ENCODE measurements at places on chromosomes 3 and 15. TPM values are rescaled to one million over a fixed set of nuclear protein-coding genes. Genes with fewer than 3 reads are reported as not detected.

The ABHD6 gene
- polyA plus RNA-seq: 4.8 TPM

The STRC gene
- polyA plus RNA-seq: 0.30 TPM

- no peak for DNase-seq
Measured at GRCh38 chr3:99678023-99678422, 39.6 kb downstream of the COL8A1 start.

- DNase-seq: peak; percentile 73
Measured at GRCh38 chr15:81189583-81190283, 6.9 kb upstream of the IL16 start.

Data from ovary (tissue), 10 donors.